ENCODE measurements at places on chromosomes 6 and 20.

- DNase-seq = no peak
These were observed 621 bp downstream of the GPR63 start for GRCh38 chr6:96836631-96837080.

DNA sequence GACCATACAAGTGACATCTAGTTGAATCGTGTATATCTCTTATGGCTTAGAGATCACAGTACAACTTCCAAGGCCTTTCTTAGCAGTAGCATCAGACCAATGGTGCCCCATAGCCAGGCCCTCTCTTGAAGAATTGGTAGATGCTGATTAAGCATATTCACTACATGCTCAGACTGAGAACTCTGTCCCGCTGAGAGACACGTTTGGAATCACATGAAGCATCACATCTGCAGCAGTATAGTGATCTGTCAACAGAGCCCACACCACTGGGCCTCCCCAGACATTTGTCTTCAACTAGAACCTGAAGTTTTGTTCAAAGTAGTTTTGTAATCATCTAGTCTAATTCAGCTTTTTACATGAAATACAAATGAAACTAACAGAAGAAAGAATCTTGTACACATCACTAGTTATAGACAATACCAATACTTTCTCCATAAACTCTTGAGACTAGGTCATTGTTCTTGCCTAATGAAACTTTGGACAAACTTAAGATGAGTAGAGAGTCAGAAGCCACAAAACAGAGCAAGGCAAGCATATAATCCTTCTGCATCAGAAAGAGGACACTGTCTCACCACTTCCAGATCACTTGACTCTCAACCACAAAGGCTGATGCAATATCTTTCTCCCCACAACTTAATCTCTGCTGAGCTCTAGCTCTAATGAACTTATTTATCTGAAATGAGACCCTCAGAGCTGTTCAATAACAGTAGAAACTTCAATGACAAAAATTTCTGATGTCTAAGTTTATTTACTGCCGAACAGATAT, 182.7 kb downstream of the TBX18 start:
- no peak for DNase-seq

- no peak for DNase-seq
These were observed at the start of gene CBFA2T2 for GRCh38 chr20:33490023-33490933. CBFA2T2 (plus strand) TSS chr20:33490096; CDS start chr20:33490268, 172 bp downstream.

GRCh38 chr20:17530716-17531664, at the start of gene BFSP1:
BFSP1 (minus strand) TSS chr20:17531379; CDS start chr20:17531329, 50 bp downstream.
- DNase-seq = no peak

DNA sequence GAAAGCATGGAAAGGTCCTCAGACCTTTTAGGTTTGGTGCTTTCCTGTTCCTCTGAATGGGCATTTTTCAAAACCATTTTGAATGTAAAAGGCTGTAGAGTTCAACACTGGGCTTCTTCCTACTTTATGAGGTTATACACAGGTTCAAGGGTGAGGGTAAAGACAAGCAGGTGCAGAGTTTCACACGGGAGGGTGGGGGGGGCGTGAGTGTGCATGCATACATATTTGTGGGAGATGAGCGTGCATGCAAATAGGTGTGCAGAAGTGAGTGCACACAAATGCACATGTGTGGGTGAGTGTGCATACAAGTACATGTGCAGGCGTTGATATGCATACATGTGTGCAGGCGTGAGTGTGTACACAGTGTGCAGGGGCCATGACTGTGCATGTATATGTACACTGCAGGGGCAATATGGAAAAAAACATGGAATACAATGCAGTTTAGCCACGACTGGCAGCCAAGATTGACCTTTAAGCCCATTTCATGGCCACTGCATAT, 183.1 kb downstream of the GMPR start:
- no peak for DNase-seq

DNA sequence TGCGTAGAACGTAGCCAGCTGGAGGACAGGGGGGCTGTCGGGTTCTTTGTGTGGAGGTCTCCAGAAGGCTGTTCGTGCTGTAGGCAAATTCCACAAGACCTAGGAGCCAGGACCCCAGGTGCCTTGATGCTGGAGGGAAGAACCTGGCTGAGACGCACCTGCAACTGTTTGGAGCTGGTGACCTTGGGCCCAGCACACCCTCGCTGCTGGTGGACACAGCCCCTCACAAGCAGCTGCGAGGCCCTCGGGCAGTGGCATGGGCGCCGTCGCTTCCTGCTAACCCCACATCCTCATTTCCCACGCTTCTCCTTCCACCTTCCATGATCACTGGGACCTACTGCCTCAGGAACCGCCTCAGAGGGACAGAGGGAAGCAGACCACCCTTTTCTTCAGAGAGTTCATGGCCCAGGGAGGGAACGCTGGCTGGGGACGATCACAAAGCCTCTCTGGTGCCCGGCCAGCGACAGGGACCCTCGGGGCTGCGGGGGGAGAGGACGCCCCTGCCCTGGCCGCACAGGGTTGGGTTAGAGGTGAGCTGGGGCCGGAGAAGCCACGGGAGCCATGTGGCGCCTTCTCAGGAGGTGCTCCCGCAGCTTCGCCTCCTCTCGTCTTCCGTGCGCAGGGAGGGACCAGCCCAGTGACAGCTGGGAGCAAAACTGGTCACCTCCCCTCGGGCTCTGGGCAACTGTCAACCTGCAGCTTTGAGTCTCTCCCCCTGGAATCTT, 18.4 kb downstream of the DLL1 start:
- DNase-seq = no peak

DNA sequence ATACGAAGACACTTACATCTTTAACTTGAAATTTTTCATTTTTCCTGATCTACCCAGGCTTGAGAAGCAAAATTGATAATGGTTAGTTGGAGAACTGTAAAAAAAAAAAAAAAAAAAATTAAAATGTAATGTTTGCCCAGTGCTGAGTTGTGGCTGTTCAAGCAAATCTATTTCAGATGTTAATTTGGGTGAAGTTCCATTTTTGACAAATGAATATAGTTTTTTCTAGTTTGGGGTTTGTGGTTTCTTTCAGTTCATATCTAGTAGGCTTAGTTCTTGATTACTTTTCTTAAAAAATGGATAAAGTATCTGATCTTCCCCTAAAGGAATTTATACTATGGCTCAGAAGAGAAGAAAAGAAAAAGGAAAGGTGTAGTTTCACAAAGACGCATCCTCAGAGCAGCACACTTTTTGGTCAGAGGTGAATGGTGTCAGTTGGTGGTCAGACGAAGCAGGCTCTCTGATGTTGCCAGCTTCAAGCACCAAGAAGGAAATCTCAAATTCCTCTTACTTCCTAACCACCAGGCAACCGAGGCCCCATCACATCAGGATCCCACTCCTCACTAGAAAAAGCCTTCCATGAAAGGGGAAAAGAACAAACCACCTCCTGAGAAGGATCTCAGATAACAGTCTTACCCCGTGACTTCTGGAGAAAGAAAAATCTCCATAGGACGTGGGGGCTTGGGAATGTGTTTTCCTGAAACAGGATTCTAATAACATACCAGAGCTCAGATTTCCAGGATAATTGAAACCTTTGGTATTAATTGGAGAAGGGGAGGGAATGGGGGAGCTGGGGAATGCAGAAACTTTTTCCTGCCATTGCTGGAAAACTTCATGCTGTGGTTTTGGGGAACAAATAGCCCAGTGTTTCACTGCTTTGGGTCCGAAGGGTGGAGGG, 396.2 kb downstream of the CD83 start:
- DNase-seq = no peak

- no peak for DNase-seq
These were observed 1.1 kb upstream of the KLHL32 start for GRCh38 chr6:96923400-96923799.

GRCh38 chr6:16754876-16755275, 6.4 kb downstream of the ATXN1 start:
- DNase-seq = no peak

GRCh38 chr6:45714006-45714730, 301.5 kb downstream of the CLIC5 start:
- DNase-seq = no peak

GRCh38 chr6:144049386-144049785, 41.3 kb upstream of the PLAGL1 start:
- DNase-seq = no peak

GRCh38 chr6:53301801-53302537, 46.8 kb downstream of the ELOVL5 start:
- no peak for DNase-seq

GRCh38 chr6:132219901-132220300, 181.4 kb downstream of the MOXD1 start:
- no peak for DNase-seq

- DNase-seq = no peak
These were observed 134.6 kb downstream of the PHACTR1 start for GRCh38 chr6:12851123-12851695.

DNA sequence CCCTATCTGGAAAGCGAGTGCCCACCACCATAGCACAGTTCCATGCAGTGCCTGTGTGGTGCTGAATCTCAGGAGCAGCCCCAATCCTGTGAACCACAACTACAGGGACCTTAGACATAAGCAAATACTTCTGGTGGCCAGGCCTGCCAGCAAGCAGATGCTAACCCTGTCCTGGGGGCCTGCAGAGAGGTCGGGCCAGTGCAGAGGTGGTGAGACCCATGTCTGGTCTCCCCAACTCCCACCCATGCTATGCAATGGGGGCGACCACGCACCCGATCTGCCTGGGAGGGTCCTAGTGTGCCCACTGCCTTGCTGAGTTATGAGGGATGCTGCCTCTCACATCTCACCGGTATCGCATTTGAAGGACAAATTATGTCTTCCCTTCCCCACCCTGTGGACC, 151.6 kb upstream of the ZNF337 start:
- DNase-seq = no peak

- DNase-seq = no peak
These were observed 80.7 kb upstream of the CNKSR3 start for GRCh38 chr6:154591234-154591633.

GRCh38 chr6:66127061-66127460, 420.0 kb upstream of the EYS start:
- DNase-seq = no peak

DNA sequence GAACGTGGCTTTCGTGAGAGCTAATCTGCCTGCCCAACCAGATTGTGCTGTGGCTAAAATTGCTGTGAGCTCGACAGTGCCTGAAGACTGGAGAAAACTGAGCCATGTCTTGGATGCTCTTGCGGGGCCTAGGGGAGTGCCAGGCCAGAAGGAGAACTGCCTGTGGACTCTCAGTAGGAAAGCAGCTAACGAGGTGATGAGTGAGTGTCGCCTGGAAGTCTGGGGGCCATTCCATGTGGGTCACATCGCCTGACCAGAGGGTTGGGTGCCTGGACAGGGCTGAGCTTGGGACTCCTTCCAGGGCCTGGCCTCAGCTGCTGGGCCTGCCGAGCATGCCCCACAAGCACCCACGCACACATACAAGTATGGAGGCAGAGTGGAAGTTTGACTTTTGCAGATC, 166.5 kb downstream of the VEGFA start:
- DNase-seq = no peak
